NCI-H69 (cell line): ENCODE measurements at places on chromosomes 4 and X.

DNA sequence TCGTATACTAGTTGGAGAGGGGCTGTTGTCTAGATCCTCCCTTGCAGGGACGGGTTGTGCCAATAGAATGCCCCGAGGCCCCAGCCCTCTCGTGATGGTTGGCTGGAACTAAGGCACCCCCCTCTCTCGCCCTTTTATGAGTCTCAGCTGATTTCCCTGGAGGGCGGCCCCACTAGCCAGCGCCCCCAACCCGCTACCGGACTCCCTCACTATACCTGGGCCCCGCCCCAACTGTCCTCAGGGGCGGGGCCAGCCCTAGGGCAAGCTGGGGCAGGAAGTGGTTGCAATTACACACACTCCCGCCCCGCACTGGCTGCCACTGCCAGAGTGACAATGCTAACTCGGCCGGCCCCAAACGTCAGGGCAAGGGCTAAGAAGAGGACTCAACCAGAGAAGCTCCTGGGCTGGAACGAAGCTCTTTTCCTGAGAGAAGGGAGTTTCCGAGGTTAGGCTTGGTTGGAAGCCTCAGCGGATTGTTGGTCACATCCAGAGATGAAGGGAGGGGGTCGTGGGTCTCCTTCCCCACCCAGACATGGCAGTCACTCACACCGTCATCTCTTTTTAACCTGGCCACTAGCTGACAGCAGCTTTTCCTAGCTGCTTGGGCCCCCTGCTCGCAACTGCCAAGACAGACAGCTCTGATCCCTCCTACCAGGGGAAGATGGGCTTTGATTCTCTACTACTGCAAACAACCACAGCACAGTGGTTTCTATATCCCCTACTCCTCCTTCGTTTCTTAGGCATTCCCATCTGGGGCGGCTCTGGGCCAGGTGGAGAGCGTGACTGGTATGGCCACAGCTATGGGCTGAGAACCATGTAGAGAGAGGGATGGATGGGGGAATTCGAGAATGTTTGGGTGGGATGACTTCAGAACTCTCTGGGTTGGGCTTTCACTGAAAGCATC, 21.0 kb upstream of the BCORL1 start:
- DNase-seq = peak; percentile 84

DNA sequence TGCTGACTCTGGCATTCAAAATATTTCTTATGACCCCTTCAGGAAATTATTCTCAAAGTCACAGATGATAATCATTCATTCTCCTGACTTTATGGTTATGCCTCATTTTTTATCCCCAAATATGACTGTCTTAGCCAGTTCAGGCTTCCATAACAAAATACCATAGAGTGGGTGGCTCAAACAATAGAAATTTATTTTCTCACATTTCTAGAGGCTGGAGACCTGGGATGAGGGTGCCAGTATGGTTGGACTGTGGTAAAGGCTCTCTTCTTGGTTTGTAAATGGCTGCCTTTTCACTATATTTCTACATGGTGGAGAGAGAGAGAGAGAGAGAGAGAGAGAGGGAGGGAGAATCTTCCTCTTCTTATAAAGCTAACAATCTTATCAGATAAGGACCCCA, 20.5 kb downstream of the FRMD7 start:
- no peak for DNase-seq

DNA sequence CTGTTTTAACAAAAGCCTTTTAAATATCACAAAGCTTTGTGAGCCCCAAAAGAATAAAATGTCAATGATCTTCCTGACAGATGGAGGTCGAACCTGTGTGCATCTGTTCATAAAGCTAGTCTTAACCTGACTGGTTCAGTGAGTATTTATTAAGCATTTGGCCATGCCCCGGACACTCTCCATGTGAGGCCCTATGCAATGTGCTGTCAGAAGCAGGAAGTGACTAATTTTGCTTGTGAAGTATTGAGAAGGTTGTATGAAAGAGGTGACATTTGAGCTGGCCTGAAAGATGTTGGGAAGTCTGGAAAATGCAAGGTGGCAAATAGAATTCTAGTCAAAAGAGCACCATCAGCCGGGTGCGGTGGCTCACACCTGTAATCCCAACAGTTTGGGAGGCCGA, 171.4 kb downstream of the MSL3 start:
- peak; percentile 85 for DNase-seq

DNA sequence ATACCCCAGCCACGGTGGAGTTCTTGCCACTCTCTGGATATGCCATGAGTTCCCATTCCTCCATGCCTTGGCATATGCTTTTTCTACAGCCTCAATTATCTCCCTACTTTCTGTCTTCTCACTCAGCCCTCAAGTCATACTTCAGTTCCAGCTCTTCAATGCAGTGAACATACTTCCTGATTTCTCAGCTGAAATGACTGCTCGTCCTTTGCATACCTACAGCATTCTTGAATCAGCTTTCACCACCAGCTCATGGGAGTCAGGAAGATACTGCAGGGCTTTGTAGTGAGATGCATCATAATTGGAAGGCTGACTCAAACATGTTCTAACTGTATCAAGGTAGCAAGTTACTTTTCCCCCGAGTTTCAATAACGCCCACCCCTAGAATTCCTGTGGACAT, 118.4 kb downstream of the APBB2 start:
- peak; percentile 2 for DNase-seq

- DNase-seq = peak; percentile 19
Measured at GRCh38 chr4:47705326-47705981, 132.4 kb downstream of the CORIN start.

DNA sequence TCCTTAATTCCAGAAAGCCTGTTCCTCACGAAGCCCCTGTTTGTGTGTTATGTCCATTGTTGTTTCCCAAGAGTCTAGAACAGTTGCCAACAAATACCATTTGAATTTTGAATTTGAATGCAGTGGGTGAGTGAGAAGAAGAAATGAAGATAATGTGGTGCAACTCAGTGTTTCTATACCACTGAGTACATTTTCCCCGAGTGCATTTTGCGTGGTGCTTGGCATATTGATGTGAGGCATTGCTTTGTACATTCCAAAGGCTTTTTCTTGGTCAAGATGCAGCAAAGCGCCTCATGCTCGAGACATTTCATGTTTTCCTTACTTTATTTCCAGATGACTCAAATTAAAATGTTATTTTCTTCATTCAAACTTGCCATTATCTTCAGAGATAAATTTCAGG, 253.1 kb upstream of the RPS6KA3 start:
- DNase-seq = no peak

GRCh38 chr4:122221322-122221721, 69.2 kb downstream of the BLTP1 start:
- no peak for DNase-seq

DNA sequence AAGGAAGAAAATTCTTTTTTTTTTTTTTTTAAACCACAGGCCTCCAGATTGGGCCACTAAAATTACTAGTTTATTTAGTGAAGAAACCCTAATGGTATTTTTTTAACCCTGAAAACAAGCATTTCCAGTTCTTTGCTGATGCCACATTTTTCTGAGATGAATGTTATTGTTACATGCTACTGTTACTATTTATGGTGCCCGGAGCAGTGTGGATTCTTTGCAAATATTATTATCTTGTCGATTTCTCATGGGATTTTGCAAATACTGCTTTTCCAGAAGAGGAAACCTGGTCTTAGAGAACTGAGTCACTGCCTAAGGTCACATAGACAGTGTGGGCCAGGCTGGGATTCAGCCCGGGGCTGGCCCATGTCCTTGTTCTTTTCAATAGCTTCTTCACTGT, 8.7 kb upstream of the ALAS2 start:
- no peak for DNase-seq

DNA sequence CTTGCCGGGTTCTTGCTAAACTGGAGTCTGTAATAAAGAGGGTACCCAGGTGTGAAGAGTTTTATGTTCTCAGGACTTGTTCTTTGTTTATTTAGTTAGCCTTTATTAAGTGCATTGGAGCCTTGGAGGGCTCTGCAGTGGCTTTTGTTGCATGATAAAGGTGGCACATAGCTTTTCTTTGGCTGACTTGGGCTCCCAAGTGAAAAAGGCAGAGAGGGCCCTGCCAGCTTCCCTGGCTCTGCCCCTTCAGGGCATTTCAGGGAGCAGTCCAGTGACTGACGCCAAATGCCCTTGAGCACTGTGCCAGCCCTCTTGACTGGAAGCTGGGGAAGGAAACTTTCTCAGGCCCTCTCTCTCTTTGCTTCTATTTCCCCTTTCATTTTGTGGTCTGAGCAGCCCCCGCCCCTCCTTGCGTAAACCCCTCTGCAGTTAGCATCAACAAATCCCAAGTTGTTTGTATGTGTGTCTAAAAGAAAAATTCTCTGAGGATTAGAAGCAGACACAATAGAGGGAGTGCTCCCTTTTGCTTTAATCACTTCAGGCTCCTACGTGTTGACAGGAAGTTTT, 152.2 kb downstream of the NHS start:
- DNase-seq = peak; percentile 41

GRCh38 chrX:119156241-119156640, 28.6 kb upstream of the KIAA1210 start:
- no peak for DNase-seq

DNA sequence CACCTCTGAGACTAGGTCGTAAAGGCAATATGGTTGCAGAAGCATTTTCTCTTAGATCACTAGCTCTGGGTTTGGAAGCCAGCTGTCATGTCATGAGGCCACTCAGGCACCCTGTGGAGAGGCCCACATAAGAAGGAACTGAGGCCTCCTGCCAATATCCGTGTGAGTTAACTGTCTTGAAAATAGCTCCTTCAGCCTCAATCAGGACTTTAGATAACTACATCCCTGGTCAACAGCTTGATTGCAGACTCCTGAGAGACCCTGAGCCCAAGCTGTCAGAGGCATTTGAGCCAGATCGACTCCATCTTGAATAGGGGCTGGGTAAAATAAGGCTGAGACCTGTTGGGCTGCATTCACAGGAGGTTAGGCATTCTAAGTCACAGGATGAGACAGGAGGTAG, 15.1 kb upstream of the REPS2 start:
- peak; percentile 53 for DNase-seq

DNA sequence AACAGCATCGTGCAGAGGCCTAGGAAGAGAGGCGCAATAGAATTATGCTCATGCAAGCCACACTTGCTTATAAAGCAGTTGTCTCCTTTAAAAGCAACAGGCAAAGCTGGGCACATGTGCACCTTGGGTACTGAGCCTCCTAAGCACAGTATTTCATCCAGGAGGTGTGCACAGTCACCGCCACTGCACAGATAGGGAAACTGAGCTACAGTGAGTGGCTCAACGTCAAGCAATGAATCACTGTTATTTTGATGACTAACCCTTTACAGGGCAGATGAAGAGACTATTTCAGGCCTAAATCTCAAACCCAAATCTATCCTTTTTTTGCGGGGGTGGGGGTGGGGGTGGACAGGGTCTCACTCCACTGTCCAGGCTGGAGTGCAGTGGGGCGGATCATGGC, 42.3 kb downstream of the BCOR start:
- DNase-seq = no peak

DNA sequence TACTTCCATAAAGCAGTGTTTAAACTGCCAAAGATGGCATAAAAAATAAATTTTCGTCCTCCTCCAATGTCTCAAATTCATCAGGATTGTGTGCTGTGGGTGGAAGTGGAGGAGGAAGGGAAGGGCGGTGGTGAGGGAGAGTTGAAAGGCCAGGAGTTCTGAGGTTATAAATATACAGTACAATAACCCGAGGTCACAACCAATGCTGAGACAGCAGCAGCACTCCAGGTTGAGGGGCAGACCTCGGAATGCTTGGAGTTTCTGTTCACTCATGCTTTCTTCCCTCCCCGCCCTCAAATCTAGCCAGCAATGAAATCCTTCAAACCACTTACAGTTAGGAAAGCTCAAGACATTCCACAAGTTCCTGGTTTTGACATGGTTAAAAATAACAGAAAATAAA, 134.0 kb upstream of the SMAD1 start:
- no peak for DNase-seq

GRCh38 chr4:156609421-156609820, 362.2 kb downstream of the PDGFC start:
- no peak for DNase-seq

- no peak for DNase-seq
Measured at GRCh38 chr4:153791746-153792617, 3.1 kb upstream of the SFRP2 start.

DNA sequence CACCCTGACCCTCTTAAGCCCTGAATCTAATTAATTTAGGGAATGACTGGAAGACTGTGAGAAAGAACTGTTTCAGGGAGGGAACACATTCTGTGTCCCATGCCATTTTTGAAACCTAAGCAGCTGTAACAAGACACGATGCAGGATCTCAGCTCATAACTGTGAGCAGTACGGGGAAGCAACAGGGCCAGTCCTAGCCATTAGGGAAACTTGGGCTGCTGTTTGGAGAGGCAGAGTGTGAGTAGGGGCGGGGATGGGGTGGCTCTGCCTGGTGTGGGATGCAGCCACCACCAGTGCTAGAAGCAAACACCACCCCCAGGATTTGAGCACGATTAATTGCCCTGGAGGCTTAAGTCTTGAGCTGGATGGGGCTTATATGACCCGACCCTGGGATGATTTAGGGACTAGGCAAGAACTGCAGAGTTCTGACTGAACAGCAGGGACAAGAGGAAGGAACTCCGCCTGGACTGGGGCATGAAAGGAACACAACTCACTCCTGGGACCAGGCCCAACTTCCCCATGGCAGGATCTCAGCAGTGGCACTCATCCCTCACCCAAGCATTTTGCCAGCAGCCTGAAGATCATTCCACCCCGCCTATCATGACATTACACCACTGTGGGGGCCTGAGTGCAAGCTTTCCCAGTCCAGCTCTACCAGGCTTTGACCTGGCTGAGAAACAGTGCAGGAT, 43.1 kb downstream of the ATRX start:
- no peak for DNase-seq

DNA sequence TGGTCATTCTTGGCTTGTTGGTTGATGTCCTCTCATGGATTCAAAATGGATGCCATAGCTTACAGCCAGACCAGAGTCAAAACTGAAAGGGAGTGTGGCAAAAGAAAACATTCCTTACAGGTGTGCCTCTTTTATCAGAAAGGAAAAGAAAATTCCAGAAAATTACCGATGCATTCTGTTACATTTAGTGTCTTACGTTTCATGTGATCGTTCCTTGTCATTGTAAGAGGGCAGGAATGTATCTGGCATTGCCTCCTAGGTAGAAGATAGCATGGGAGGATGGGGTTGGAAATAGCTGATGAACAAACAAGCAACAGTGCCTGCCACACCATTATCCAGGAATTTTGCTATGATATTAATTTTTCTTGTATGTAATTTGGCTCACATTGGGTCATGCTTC, 13.1 kb downstream of the GRXCR1 start:
- no peak for DNase-seq

GRCh38 chrX:25878806-25879205, 259.3 kb upstream of the MAGEB18 start:
- no peak for DNase-seq

DNA sequence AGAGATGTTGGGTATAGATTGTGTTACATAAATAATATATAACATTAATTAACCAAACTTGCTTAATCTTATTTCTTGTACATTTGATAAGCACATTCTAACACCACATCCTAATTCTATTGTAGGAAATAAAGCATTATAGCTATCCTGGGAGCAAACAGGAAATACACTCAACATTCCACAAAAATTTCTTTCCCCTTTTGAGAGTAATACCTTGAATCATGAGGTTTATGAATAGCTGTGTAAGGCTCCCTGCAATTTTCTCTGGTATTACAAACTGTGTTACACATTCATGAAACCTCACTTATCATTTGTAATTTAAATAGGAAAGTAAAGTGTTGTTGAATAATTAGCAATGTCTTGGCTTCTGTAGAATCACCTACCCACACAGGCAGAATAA, 95.1 kb downstream of the TMEM47 start:
- DNase-seq = no peak
